CD4-positive, alpha-beta memory T cell (primary cell): ENCODE measurements at places on chromosomes 3 and 15. TPM values are rescaled to one million over a fixed set of nuclear protein-coding genes. Genes with fewer than 3 reads are reported as not detected.

The TPM1 gene
- 29.4 TPM for total RNA-seq

The PRSS50 gene
- not detected for total RNA-seq

The NAALADL2 gene
- total RNA-seq = not detected

The ANKRD63 gene
- total RNA-seq = not detected

The SLC12A8 gene
- not detected for total RNA-seq

The GAP43 gene
- not detected for total RNA-seq

The CCDC54 gene
- total RNA-seq = not detected

The NTRK3 gene
- total RNA-seq = 0.67 TPM

The PLSCR4 gene
- not detected for total RNA-seq

The ATP8B4 gene
- total RNA-seq = 0.67 TPM

The TPRG1 gene
- 52.5 TPM for total RNA-seq

The MESP2 gene
- not detected for total RNA-seq

The ACTL6A gene
- total RNA-seq = 56.9 TPM

The GLCE gene
- 7.2 TPM for total RNA-seq

The FAM81A gene
- not detected for total RNA-seq

The LDHAL6B gene
- not detected for total RNA-seq

The FMN1 gene
- 0.67 TPM for total RNA-seq

The SIDT1 gene
- total RNA-seq = 55.0 TPM

The ADAMTS9 gene
- not detected for total RNA-seq

The C3orf22 gene
- total RNA-seq = not detected

The MBD4 gene
- total RNA-seq = 58.0 TPM

The LRRC58 gene
- total RNA-seq = 23.6 TPM

The CSTA gene
- total RNA-seq = 0.61 TPM

The CD200R1 gene
- 30.1 TPM for total RNA-seq

The ITGA11 gene
- total RNA-seq = not detected

The CCDC9B gene
- 2.6 TPM for total RNA-seq

The BFSP2 gene
- total RNA-seq = not detected

The CHAC1 gene
- 1.2 TPM for total RNA-seq

The STOML1 gene
- total RNA-seq = 11.1 TPM

The EPHB1 gene
- total RNA-seq = 0.69 TPM

The NPAP1 gene
- total RNA-seq = not detected

The SERINC4 gene
- total RNA-seq = 0.25 TPM

The FEZF2 gene
- total RNA-seq = not detected

The ATP13A5 gene
- total RNA-seq = not detected

The TTC14 gene
- total RNA-seq = 168 TPM

The CCDC51 gene
- 5.1 TPM for total RNA-seq
